Neural crest cell (in vitro differentiated cells): ENCODE measurements at places on chromosomes 13 and 19. TPM values are rescaled to one million over a fixed set of nuclear protein-coding genes. Genes with fewer than 3 reads are reported as not detected.

- no peak for DNase-seq
Observed at GRCh38 chr13:35512271-35512920, 35.9 kb upstream of the MAB21L1 start.

The ANGPTL8 gene
- total RNA-seq: not detected in 2 replicates

The CILP2 gene
- 2.7 and 2.9 TPM in 2 replicates for total RNA-seq

GRCh38 chr13:102176846-102177245, 225.0 kb downstream of the FGF14 start:
- no peak for DNase-seq

DNA sequence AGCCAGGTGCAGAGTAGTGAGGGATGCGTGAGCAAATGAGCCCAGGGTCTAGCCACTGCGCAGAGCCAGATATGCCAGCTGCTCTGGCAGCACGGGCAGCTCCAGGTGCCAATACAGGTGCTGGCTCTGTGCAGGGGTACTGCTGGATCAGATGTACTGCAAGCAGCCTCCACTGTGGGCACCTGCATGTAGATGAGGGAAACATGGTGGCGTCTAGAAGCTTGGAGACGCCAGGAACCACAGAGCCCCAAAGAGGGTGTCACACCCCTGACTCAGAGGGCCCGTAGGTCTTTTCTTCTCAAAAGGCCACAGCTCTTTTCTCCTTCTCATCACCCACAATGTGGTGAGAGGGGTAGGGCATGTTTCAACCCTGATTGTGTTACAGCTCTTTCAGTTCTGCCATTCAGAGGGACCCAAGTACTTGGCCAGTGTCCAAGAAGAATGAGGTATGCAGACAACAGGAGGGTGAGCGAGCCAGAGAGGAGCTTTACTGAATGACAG, 244.4 kb upstream of the SLITRK1 start:
- no peak for DNase-seq

The ZSCAN4 gene
- total RNA-seq: not detected in 2 replicates

The CRLF1 gene
- total RNA-seq: 0.68 and 1.5 TPM in 2 replicates

DNA sequence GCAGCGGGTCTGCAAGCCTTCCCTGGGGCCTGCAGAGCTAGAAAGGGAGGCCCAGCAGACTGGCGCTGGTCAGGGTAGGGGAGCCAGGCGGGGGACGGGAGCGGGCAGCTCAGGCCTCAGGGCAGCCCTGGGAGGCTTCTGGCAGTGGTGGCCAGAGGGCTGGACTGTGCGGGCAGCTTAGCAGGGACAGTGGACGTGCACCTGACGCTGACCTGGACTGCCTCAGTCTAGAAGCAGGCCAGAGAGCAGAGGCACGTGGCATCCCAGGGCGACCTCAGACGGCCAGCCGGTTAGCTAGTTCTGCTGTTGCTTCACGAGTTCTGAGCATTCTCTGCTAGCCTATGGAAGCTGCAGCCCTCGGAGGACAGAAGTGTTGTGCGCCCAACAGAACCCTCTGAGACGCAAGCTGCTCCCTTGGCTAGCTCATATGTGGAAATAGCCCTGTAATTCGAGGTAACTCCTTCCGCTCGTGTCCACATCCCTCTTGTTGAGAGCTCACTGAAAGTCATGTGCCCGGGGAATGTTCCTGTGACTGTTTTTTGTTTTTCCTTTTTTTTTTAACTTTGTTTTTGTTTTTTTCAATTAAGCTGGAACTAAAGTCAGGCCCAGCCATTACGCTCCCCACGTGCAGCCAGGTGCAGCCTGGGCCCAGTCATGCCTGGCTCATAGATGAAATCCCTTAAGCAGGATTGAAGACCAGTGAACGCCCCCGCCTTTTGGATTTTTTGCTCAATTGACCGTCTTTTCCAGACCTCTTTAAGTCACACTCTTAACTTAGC, 1.9 kb upstream of the FAM174C start:
- no peak for DNase-seq

The EXOC3L2 gene
- 0.91 and 1.1 TPM in 2 replicates for total RNA-seq

The VSIG10L gene
- total RNA-seq: 3.1 and 3.5 TPM in 2 replicates

The C19orf73 gene
- total RNA-seq: 1.0 and 1.3 TPM in 2 replicates

The ZNF677 gene
- total RNA-seq: 26.3 and 27.0 TPM in 2 replicates

The CEACAM1 gene
- total RNA-seq: not detected in 2 replicates

GRCh38 chr19:5290336-5291262, 50.0 kb downstream of the PTPRS start:
- no peak for DNase-seq

DNA sequence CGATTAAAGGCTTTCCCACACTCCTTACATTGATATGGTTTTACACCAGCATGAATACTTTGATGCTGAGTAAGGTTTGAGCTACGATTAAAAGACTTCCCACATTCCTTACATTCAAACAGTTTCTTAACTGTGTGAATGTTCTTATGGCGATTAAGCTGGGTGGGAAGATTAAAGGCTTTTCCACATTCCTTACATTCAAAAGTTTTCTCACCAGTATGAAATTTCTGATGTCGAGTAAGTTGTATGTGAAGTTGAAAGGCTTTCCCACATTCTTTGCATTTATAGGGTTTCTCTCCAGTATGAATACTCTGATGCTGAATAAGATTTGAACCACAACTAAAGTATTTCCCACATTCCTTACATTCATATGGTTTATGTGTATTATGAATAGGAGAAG, 20.0 kb downstream of the ZNF780B start:
- DNase-seq: no peak

The SERPINE3 gene
- not detected in 2 replicates for total RNA-seq

The ZNF180 gene
- 14.6 and 16.2 TPM in 2 replicates for total RNA-seq
